Tibial artery (tissue), 4 donors: ENCODE measurements at places on chromosomes 2 and 18.

- H3K27me3 ChIP-seq, result no peaks in the 10 kb centered on the region
- H3K4me3 ChIP-seq, result no peak overlapping the region
- H3K27ac ChIP-seq, result no peak overlapping the region
- no peak for DNase-seq
- H3K36me3 ChIP-seq, result no peaks in the 10 kb centered on the region
Measured at GRCh38 chr18:75970212-75970611, 524.8 kb downstream of the ZNF516 start.

DNA sequence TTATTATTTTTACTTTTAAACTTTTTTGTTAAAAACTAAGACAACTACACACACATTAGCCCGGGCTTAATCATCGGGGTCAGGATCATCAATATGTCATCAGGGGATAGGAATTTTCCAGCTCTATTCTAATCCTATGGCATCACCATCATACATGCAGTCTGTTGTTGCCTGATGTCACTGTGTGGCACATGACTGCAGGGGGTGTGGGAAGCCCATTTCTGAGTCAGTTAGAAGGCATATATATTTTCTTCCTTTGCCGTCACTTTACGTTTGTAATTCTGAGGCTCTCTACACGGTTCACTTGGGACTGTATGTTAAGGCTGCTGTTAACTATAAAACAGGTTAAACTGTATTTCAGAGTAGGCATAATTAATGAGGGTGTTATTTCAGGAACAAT lies 144.4 kb upstream of the ITGA6 start:
- H3K27me3 ChIP-seq, result no peaks in the 10 kb centered on the region
- H3K4me3 ChIP-seq, result no peak overlapping the region
- no peaks in the 10 kb centered on the region for H3K36me3 ChIP-seq
- no peak for DNase-seq
- H3K27ac ChIP-seq, result no peak overlapping the region
- H3K4me1 ChIP-seq, result peaks cover 9% of the 10 kb centered on the region

DNA sequence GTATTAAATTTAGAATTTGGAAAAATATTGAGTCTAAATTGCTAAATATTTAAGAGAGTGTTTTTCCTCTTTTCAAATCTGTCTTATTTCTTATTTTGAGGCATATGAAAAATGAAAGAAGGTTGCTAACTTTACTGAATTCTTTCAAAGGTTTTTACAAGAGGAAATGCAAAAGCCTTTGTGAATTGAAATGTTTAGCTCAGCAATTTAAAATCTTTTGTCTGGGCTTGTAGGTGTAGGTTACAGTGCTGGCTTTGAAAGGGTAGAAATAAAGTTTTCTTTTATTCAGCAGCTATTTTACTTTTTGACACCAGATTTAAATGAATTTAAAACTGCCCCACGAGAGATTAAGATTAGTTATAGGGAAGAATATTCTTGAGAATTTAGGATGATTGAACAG lies 192.0 kb downstream of the CDH7 start:
- H3K4me1 ChIP-seq, result no peaks in the 10 kb centered on the region
- no peak overlapping the region for H3K4me3 ChIP-seq
- no peak for DNase-seq
- H3K27me3 ChIP-seq, result no peaks in the 10 kb centered on the region

DNA sequence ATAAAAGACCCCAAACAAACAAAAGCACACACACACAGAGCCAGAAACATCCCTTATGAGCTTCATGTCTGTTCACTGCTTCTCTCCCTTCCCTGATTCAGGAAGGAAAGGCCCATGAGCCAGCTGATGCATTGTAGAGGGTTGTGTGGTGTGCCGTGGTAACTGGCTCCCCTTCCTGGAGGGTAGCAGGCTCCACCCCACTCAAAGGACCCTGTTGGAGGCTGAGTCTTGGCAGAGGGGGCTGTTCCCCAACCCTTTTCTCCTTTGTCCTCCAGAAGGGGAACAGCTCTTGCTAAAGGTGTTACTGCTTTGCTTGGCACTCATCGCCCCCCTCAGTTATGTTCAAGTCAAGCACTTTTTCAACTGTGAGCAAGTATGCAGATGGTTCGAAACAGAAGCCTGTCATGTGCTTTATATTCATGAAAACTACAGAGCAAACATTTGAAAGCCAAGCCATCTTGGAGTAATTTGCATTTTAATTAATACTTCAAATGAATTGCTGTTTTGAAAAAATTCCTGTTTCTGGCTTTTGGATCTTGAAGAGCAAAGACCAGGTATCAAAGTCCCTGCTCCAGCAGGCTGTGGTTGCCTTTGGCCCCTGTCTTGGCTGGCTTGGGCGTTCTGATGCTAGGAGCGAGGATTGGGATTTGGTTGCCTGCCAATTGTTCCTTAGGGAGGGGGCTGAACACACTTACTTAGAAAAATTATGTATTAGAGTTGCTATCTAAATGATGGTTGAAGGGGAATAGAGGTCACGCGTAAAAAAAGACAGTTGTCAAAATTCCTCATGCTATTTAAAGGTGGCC lies 267.8 kb downstream of the TSN start:
- H3K36me3 ChIP-seq, result no peaks in the 10 kb centered on the region
- peaks cover 12% of the 10 kb centered on the region for H3K27me3 ChIP-seq
- DNase-seq, result no peak
- peaks cover 5% of the 10 kb centered on the region for H3K4me1 ChIP-seq

GRCh38 chr2:12397854-12398253 lies 318.9 kb upstream of the TRIB2 start:
- H3K4me1 ChIP-seq, result no peaks in the 10 kb centered on the region
- no peaks in the 10 kb centered on the region for H3K27me3 ChIP-seq
- H3K4me3 ChIP-seq, result no peak overlapping the region
- DNase-seq, result no peak
- no peak overlapping the region for H3K27ac ChIP-seq
- H3K36me3 ChIP-seq, result no peaks in the 10 kb centered on the region

GRCh38 chr2:16069933-16070647 lies 129.7 kb downstream of the MYCN start:
- no peak for DNase-seq
- H3K27ac ChIP-seq, result no peak overlapping the region
- no peaks in the 10 kb centered on the region for H3K4me1 ChIP-seq
- H3K4me3 ChIP-seq, result no peak overlapping the region
- no peaks in the 10 kb centered on the region for H3K27me3 ChIP-seq

DNA sequence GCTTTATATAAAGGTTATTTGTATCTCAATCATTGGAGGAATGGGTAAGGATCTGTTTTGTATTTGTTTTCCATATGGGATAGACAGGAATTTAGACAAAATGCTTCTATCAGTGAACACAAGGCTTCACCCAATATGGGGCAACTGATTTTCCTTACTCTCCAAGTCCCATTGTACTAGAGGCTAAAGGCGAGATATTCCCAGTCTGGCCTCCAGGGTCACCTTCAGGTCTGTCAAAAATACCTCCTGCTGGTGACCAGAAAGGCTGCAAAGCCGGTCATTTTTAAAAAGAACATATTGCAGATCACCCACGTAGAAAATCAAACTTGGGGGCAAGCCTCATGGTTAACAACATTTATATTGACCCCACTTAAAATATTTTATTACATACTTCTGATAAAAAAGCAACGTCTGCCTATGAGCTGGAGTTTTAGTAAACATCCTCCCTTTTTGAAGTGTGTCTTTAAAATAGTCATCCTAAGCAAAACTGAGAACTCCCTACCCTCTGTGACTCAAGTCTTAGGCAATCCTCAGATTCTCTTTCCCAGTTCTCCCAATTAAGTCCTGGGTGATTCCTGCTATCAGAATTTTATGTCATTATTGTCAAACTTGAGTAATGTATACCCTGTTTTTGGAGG lies 276.6 kb downstream of the MREG start:
- no peak overlapping the region for H3K27ac ChIP-seq
- no peak for DNase-seq
- H3K36me3 ChIP-seq, result no peaks in the 10 kb centered on the region
- H3K4me1 ChIP-seq, result no peaks in the 10 kb centered on the region

DNA sequence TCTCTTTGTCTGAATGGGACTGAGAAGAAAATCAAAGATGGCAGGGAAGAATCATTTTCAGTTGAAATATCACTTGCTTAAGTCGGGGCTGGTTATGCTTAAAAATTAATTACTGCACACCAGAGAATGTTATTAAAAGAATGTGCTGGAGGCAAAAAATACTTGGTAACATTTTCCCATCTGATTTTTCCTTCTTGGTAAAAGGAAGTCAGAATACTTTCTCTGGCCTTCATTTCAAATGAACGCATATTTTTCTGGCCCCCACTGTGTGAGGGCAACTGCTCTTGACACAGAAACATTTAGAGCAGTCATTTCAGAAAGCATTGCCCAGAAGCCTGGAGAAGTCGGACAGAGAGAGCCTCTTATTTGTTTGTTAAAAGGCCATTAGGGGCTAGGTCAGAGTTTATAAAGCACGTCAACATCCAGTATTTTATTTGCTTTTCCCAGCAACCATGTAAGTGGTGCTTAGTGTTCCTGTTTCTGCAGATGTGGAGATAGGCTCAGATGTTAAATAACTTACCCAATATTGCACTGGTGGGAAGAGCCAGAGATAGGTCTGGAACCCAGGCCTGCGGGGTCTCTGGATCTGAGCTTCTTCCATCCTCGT lies 32.9 kb upstream of the LYPD6B start:
- H3K4me1 ChIP-seq, result no peaks in the 10 kb centered on the region
- no peak overlapping the region for H3K27ac ChIP-seq
- no peaks in the 10 kb centered on the region for H3K36me3 ChIP-seq
- no peak for DNase-seq

DNA sequence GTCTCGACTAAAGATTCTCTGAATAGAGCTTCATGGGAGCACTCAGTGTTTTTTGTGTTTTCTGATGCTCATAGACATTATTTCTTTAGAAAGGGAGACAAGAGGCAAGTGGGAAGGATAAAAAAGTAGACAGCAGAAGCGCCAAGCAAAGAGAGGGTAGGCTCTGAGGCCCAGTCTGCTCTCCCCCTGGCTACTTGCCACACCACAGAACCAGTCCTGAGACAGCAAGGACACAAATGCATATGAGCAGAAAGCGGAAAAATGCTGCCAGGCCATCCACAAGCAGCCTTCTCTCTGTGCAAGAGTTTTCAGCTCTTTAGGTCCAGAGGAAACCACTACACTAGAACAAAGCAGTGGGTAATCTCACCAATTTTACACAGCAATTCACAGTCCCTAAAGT lies 285.4 kb downstream of the ZNF521 start:
- no peak overlapping the region for H3K27ac ChIP-seq
- H3K4me1 ChIP-seq, result no peaks in the 10 kb centered on the region
- no peak for DNase-seq

DNA sequence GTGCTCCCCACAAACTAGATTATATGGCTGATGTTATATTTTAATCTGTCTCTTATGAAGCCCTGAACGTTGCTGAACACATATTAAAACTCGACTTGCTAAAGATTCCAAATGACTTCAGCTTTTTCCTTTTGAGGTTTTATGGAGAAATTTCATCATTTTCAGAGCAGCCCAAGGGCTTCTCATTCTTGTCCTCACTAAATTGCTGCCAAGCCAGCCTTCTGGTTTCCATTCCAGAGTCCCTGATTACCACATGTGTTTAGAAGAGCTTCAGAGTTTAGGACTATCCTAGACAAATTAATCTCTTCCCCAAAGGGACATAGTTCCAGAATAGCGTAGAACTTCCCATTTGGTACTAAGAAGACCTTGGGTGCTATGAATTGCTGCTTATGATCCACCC lies 77.8 kb upstream of the CCDC195 start:
- H3K27ac ChIP-seq, result no peak overlapping the region
- H3K27me3 ChIP-seq, result no peaks in the 10 kb centered on the region

DNA sequence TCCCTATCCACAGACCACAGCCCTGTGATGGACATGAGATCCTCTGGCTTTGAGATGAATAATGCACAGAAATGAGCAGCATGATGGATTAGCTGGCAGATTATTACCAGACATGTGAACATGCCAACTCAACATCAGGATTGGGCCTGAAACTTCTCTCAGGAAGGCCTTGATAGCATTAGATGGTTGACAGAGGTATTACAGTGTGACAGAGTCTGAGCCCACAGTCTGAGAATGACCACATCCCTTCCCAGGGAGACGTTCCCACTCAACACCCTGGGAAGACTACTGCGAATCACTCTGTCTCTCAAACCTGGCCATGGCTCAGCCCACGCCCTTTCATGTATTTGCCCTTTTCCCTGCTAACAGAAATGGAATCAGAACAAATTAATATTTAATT lies 66.9 kb downstream of the BCL11A start:
- no peak for DNase-seq
- peaks cover 3% of the 10 kb centered on the region for H3K27me3 ChIP-seq
- H3K4me1 ChIP-seq, result no peaks in the 10 kb centered on the region
- no peaks in the 10 kb centered on the region for H3K36me3 ChIP-seq

- H3K27me3 ChIP-seq, result no peaks in the 10 kb centered on the region
- H3K36me3 ChIP-seq, result no peaks in the 10 kb centered on the region
- peak; percentile 62 for DNase-seq
- H3K4me3 ChIP-seq, result no peak overlapping the region
- no peak overlapping the region for H3K27ac ChIP-seq
- H3K4me1 ChIP-seq, result no peaks in the 10 kb centered on the region
Measured at GRCh38 chr2:26982102-26982742, 11.8 kb downstream of the MAPRE3 start.

DNA sequence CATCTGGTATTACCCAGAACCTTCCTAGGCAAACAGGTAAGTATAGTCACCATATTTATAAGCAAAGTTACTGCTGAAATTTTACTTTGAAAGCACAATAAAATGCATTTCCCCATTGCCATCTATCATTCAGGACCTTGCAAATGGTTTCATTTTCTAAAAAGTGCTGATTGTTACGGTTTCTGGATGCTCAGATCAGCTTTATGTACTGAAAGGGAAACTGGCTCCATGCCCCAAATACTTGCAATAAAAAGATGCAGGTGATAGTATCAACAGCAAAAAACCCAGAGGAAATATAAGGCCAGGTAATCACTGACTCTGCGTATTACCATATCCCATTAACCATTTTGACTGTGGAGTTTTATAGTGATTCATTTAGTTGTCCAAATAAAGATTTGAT lies 1150.7 kb upstream of the CRIM1 start:
- H3K27ac ChIP-seq, result no peak overlapping the region
- DNase-seq, result no peak
- H3K4me1 ChIP-seq, result no peaks in the 10 kb centered on the region
- no peaks in the 10 kb centered on the region for H3K27me3 ChIP-seq

- no peaks in the 10 kb centered on the region for H3K27me3 ChIP-seq
- no peak for DNase-seq
- no peaks in the 10 kb centered on the region for H3K4me1 ChIP-seq
- H3K36me3 ChIP-seq, result no peaks in the 10 kb centered on the region
- H3K27ac ChIP-seq, result no peak overlapping the region
Measured at GRCh38 chr18:51278045-51278649, 80.7 kb upstream of the MEX3C start.

- H3K4me1 ChIP-seq, result no peaks in the 10 kb centered on the region
- no peaks in the 10 kb centered on the region for H3K36me3 ChIP-seq
- no peak for DNase-seq
- H3K27ac ChIP-seq, result no peak overlapping the region
- H3K4me3 ChIP-seq, result no peak overlapping the region
- no peaks in the 10 kb centered on the region for H3K27me3 ChIP-seq
Measured at GRCh38 chr2:23600346-23600745, 215.4 kb downstream of the KLHL29 start.

DNA sequence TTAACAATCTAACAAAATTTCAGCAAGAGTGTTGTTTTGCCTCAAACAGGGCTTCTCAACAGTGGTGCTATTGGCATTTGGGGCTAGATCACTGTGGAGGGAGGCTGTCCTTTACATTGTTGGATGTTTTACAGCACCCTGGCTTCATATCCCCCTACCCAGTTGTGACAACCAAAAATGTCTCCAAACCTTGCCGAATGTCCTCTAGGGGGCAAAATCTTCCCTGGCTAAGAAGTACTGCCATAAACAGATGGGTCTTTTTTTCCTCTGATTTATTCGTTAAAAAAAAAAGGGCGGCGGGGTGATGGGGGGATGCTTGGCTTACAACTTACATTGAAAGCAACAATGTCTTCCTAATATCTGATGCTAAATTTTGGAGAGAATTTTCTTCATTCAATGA lies 207.6 kb upstream of the CCDC150 start:
- H3K27me3 ChIP-seq, result no peaks in the 10 kb centered on the region
- no peak overlapping the region for H3K27ac ChIP-seq
- no peak for DNase-seq
- no peaks in the 10 kb centered on the region for H3K36me3 ChIP-seq
- no peaks in the 10 kb centered on the region for H3K4me1 ChIP-seq
